HuH-7.5 (cell line): ENCODE measurements at places on chromosomes 7 and 10.

DNA sequence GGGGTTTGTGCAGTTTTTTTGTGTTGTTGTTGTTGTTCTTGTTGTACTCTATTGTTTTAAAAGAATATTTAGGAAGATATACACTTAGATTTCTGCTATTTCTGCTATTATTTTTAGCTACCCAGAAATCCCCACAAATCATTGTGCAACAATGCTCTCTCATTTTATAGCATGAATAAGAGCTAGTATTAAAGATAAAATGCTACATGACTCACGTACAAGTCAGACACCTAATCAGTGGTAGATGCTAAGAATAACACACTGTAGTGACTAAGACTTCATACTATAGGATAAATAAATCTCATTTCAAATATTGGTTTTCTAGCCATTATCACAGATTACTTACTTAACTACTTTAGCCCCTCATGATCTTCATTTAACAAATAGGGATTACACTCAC, 920.5 kb downstream of the KCNMA1 start:
- DNase-seq: no peak

- no peak for DNase-seq
Measured at GRCh38 chr10:79031723-79032122, 37.0 kb upstream of the ZMIZ1 start.

DNA sequence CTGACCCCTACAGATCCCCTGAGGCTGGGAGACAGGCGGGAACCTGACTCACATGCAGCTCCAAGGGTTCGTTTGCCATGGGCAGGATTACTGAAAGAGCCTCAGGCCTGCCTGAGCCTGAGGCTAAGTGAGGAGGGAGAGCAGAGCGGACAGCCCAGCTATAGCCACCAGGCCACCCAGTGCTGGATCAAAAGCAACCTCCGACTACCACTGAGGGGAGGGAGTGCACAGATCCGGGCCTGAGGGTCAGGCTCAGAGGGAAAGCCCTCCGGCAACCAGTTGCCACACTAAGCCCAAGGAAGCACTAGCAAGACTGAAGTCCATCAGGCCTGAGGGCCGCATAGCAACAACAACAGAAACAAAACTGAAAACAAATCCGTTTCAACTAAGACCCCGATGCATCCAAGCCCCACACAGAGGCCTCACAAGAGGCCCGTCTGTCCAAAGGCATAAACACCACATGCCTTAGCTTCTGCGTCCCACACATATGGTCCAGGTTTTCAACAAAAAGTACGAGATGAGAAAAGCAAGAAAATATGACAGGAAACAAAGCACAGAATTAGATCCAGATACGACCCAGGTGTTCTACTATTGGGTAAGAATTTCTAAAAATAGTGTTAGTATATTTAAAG, 92.5 kb upstream of the VIPR2 start:
- no peak for DNase-seq

DNA sequence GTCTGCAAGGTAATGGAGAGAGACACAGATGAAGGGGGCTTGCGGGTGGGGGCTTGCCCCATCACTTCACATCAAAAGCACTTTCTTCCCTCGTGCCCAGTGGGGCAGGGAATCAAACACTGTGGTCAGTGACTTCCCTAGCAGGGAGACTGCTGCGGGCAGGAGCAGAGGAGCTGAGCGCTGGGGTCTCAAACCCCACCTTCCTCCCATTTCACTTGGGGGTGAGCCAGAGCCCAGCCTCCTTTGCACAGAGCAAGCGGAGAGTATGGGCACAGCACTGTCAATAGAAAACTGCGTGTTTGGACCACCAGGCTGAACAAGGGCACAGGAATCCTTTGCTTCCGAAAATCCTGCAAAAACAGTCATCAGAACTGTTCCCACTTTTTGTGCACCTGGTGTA, 355.8 kb upstream of the MKI67 start:
- no peak for DNase-seq

DNA sequence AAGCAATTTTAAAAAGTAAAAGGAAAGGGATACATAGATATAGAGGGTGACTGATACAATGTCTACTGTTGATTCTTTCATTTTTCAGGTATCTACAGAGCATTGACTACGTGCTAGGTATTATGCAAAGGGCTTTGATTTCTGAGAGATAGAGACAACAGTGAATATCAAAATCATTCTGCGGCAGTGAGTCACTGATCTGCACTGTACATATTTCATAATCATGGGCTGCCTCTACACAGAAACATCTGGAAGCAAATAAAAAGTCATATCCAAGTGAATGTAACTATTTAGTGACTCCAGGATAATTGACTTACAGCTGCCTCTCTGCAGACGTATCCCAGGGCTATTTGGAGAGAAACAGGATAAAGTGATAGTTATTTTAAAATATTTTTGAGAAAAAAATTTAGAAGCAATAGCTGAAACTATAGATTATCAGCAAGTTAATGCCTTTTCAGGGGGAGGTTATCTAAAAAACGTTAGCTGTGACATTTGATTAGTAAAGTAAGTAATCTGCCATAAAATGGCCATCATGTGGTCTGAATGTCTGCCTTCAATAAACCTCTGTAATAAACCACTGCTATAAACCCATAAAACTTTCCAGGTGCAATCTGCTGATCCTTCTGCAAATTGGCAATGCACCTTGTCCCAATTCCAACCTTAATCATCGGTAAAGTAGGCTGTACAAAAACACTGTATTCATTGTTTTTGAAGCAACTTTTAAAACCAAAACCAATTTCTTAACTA, 43.7 kb downstream of the CPXM2 start:
- DNase-seq: no peak

DNA sequence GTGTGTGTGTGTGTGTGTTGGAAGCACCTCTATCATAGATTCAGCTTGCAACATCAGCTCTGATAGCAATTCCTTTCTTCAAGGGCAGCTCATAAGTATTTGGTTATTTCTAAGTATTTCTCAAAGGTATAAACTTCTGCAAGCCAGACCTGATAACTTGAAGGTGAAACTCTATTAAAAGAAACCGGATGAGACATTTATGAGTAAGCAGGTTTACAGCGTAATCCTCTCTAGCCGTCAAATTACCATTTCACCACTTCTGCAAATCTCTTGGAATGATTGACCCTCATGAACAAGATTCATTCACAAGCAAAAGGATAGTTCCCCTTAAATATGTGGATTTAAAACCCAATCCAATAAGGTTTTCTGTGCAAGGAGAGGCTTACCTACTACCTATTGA, 23.1 kb downstream of the PDE1C start:
- DNase-seq: no peak
